Stimulated activated naive CD4-positive, alpha-beta T cell (primary cell): ENCODE measurements at places on chromosomes 16 and 17.

DNA sequence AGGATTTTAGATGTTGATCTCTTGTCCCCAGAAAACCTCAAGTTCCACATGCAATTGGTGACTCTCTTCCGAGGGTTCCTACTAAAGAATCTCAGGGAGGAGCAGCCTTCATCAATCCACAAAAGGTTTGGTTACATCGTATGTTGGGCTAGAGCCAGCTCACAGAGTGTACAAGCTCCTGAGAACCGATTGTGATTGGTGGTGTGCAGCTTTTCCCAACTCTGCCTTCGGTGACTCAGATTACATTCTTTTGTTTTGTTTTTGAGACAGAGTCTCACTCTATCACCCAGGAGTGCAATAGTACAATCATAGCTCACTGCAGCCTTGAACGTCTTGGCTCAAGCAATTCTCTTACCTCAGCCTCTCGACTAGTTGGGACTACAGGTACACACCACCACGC is 172.4 kb downstream of the PMP22 start:
- DNase-seq = no peak

GRCh38 chr16:84891149-84891795 is 71.5 kb downstream of the CRISPLD2 start:
- no peak for DNase-seq

DNA sequence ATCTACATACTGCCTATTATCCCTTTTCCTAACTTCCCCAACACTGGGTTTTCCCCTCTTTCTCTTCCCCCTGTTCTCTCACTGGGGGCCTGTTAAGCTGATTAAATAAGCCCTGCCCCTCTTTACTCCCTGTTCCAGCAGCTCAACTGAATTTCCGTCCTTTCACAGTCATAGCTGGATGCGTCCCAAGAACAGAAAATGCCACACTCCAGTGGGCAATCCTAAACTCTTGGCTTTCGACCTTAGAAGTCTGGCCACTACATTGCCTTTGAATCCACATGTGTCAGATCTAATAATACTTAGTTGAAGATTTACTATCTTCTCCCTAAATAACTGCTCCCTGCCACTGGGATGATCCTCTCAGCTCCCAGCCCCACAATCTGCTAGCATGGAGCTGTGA is 34.5 kb downstream of the KCNJ16 start:
- DNase-seq = no peak

DNA sequence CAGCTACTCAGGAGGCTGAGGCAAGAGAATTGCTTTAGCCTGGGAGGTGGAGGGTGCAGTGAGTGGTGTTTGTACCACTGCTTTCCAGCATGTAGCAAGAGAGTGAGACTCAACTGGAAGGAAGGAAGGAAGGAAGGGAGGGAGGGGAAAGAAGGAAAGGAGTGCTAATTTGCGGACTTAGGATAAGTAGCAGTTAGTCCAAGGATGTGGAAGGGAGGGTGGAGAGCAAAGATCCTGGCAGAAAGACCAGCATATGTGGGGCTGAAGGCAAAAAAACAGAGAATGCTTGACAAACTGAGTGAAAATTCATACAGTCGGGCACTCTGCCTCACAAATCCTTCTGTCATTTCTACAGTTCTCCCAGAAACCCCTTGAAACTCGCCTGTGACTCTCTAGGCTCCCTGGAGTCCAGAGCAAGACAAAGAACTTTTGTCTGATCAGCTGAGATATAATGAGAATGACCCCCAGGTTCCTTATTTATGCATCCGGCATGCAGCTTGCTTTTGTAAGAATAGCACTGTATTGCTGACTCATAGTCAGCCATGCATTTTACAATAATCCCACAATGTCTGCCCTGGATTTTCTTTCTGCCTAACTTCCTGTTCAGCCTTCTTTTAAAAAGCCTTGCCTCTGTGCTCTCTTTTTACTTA is 31.5 kb downstream of the CDK5RAP3 start:
- DNase-seq = no peak

GRCh38 chr16:23509782-23510163 is 521 bp downstream of the GGA2 start:
- DNase-seq = peak; percentile 47

GRCh38 chr17:50161911-50162288 is 3.9 kb upstream of the SGCA start:
- no peak for DNase-seq

GRCh38 chr17:51491416-51491815 is 231.1 kb downstream of the UTP18 start:
- DNase-seq = no peak

DNA sequence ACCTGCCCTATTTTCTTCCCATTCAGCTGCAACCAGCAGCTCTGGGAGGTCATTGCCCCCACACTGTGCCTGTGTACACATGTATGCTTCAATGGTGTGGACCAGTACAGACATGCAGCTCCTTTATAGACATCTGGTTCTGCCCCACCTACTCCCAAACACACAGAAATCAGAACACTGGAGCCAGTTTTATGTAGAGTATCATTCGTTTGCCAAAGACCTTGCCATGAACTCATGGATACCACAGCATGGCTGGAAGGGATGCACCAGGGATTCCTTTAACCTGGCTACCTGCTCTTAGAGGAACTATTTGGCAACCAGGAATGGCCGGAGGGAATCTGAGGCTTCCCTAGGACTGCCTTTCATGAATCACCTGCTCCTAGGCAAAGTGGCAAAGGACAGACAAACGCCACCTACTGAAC is 60.4 kb downstream of the ZFHX3 start:
- no peak for DNase-seq

DNA sequence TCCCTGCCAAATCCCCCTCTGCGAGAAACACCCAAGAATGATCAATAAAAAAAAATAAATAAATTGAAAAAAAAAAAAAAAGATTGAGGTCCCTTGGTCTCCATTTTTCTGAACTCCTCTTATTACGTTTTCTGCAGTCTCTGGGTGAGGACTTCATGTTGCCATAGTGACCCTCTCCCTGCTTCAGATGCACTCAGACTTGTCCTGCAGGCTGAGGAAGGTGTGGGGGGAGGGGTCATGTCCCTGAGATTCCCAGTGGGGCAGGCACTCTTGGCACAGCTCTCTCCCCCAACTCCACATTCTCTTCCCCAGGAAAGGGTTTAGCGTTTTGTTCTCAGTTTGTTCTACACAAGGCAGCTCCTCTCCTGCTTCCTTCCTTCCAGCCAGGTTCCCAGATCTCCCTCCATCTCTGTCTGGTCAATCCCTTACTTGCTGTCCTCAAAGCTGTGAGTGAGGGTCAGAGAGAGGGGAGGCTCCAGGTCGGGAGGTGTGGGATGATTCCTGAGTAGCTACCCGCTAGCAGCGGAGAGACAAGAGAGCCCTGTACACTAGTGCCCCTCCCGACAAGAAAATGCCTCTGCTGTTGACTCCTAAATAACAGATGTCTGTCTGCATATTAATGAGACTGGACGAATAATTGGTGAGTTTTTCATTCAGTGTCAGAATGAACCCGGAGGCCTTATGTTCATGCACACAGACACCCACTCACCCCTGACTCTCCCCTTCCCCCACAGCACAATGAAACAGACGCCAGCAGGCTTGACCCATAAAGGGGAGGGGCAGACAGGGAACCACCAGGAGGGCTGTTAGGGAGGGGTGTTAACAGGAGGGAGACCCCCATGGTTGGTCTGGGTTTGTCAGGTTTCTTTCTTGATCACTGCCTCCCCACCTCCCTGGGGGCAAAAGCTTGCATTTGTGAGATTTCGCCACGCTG is 9.2 kb downstream of the RND2 start:
- no peak for DNase-seq

DNA sequence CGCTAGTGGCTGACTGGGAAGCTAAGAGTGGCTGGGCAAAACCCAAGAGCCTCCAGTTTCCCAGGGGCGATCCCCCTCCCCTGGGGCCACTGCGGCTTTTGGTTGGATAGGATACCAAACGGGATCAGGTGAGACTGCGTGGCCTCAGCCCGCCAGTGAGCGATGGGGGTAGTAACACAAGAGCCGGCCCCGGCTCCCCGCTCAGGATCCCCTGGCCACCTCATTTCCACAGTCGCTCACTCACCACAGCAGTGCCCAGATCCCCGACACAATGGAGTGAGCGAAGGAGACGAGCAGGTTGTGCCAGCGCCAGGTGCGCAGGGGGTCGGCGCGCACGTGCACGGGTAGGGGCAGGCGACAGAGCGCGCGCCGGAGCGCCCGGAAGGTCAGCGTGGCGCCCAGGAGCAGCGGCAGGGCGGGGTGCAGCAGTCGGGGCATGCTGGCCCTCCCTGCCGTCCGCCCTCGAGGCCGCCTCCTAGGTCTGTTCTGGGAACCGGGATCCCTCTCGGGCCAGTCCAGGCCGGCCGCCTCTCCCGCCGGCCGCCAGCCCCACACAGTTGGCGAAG is 290 bp downstream of the TLCD1 start:
- no peak for DNase-seq

- no peak for DNase-seq
These were observed 1507.4 kb downstream of the CDH11 start for GRCh38 chr16:63614429-63614828.

GRCh38 chr17:978103-979093 is 1.2 kb downstream of the NXN start:
- DNase-seq = peak; percentile 5

- no peak for DNase-seq
These were observed 2.4 kb upstream of the SLC47A2 start for GRCh38 chr17:19718613-19719354.
